Stimulated activated CD4-positive, alpha-beta T cell treated with anti-CD3 and anti-CD28 coated beads, Interleukin-15, amount 100 ng/mL, for 1 hour (primary cell): ENCODE measurements at places on chromosomes 1 and 21.
A peak's percentile ranks its signal among the peaks of the same experiment; 100 is the strongest.

GRCh38 chr1:170027760-170028159 lies 46.7 kb downstream of the KIFAP3 start:
- no peak for DNase-seq

- no peak for DNase-seq
These were observed 64.9 kb downstream of the CD2 start for GRCh38 chr1:116819081-116819480.

DNA sequence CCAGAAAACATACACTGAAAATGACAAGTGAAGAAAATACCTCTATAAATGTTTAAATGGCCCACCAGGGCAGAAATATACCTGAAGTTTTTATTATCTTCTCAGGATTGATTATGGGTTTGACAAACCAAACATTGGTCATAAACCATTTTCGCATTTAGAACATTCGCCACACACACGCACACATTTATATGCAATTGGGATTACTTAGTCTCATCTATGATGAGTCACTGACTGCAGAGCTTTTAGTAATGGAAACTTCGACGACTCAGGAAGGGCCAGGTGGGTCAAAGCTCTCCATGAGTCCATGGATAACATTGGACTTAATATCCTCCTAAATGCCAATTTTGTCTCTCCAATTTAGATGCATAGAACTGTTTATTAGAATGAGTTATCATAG lies 16.9 kb downstream of the NRDC start:
- no peak for DNase-seq

DNA sequence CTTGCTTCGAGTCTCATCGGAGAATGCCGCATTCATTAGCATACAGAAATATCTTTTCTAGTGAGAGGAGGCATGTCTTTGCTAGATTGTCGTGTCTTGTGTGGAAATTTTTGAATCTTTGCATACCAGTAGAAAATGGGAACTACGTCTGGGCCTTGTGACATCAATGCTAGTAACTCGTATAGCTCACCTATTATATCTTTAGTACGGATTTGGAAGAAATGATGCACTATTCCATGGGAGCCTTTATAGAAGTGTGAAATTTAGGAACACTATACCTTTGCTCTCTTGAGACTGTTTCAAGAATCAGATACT lies 835 bp downstream of the UHMK1 start:
- DNase-seq = no peak

- DNase-seq = no peak
These were observed 651.6 kb downstream of the NPHP4 start for GRCh38 chr1:5340560-5341130.

DNA sequence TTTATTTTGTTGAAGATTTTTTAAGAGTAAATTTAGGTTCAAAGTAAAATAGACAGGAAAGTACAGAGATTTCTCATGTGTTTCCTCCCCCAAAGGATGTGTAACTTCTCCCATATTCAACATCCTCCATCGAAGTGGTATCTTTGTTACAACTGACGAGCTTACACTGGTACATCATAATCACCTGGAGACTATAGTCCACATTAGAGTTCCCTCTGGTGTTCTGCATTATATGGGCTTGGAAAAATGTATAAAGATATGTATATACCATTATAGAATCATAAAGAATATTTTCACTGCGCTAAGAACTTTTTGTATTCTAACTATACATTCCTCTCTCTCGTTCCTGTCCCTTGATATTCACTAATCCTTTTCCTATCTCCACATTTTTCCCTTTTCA lies 203.7 kb downstream of the AMY1C start:
- DNase-seq = no peak

- no peak for DNase-seq
These were observed 51.6 kb downstream of the SMYD3 start for GRCh38 chr1:246455476-246455875.

- no peak for DNase-seq
These were observed 62.1 kb downstream of the SLC66A1 start for GRCh38 chr1:19374083-19374801.

- no peak for DNase-seq
These were observed 81.6 kb upstream of the LRRC8D start for GRCh38 chr1:89739013-89739843.

DNA sequence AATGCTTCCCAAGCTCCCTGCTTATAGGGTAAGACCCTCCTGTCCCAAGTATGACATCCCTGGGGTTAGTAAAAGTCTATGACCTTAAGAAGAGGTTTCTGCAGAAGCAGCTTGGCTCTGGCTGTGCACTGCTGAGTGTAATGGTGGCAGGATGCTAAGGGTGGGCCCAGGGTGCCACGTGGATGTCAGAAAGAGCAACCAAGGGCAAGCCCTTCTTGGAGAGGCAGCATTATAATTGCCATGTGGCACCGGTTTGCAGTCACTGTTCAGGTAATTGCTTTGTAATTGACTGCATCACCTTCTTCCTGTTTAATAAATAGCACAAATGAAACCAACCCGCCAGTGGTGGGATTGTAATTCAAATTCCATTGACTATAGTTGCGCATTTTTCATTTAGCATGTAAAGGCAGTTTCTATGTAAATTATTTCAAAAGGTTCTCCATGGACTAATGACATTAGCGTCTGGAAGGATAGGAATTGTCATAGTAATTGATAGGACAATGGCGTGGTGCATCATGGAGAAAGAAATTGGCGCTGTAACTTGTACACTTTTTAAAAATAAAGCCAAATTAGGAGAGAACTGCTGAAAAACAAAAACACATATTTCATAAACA lies 490.6 kb upstream of the VAMP3 start:
- no peak for DNase-seq

GRCh38 chr1:13830170-13830569 lies 130.2 kb downstream of the PRDM2 start:
- DNase-seq = no peak

GRCh38 chr1:162916407-162916806 lies 55.4 kb upstream of the CCDC190 start:
- no peak for DNase-seq

GRCh38 chr1:24465099-24465498 lies 37.5 kb upstream of the RCAN3 start:
- no peak for DNase-seq

GRCh38 chr1:162300057-162300917 lies 76.4 kb downstream of the SPATA46 start:
- DNase-seq = no peak

- no peak for DNase-seq
These were observed 43.8 kb downstream of the RBM11 start for GRCh38 chr21:14259747-14260146.

DNA sequence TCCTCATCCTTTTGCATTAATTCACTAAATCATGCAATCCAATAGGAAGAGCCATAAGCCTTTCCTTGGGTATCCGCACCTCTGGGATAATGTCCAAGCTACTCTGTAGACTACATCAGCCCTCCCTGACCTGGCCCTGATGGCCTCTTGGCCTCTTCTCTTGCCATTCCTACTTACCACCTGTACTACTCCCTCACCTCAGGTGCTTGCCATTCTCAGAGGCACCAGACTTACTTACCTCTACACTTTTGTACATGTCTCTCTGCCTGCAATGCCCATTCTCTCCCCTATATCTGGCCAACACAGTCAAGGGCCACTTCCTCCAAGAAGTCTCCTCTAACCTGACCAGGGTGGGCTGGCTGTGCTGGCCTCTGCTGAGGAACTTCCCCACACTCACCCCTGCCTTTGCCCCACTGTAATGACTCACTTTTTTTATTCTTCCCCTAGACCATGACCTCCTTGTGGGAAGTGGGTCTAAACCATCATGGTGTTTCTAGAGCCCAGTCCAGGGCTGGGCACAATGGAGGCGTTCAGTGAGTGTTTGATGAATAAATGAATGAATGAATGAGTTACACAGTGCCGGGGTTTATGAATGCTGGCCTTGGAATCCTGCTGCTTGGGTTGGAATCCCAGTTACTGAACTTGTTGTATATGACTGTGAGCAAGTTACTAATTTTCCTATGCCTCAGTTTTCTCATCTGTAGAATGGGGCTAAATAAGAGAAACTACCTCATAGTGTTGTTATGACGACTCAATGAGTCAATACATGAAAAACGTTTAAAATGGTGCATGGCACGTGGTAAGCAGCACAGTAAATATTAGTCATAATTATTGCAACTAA lies 179.8 kb downstream of the FOXD2 start:
- no peak for DNase-seq

- no peak for DNase-seq
These were observed 26.8 kb downstream of the SESN2 start for GRCh38 chr1:28286111-28286510.

DNA sequence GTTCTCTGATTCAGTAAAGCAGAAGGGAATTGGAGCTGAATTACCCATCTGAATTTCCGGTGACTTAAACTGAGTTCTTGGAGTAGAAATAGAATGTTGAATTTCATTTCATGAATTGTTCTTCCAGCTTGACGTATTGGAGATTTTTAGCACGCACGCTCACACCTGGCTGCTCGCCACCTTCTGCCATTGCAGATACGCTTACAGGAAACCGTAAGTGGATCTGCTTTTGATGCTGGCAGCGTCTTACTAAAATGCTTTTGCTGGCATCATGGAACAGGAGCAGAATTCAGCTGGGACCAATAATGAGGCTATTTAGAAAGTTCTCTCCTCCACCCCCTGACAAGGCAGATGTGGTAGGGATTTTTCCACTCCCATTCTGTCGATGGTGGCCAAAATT lies 17.7 kb upstream of the ELAVL4 start:
- no peak for DNase-seq

DNA sequence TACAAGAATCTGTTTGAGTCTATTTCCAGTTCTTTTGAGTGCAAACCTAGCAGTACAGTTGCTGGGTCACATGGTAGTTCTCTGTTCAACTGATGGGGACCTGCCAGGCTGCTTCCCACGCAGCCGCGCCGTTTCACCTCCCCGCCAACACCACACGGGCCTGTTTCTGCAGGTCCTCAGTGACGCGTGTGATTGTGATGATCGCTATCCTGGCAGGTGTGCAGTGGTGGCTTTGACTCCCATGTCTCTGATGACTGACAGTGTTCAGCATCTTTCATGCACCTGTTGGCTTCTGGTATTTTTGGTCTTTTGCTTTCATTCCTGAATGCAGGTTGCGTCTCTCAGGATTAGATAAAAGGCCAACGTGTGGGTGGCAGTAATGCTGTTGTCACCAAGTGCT lies 41.6 kb downstream of the FAAP20 start:
- no peak for DNase-seq

DNA sequence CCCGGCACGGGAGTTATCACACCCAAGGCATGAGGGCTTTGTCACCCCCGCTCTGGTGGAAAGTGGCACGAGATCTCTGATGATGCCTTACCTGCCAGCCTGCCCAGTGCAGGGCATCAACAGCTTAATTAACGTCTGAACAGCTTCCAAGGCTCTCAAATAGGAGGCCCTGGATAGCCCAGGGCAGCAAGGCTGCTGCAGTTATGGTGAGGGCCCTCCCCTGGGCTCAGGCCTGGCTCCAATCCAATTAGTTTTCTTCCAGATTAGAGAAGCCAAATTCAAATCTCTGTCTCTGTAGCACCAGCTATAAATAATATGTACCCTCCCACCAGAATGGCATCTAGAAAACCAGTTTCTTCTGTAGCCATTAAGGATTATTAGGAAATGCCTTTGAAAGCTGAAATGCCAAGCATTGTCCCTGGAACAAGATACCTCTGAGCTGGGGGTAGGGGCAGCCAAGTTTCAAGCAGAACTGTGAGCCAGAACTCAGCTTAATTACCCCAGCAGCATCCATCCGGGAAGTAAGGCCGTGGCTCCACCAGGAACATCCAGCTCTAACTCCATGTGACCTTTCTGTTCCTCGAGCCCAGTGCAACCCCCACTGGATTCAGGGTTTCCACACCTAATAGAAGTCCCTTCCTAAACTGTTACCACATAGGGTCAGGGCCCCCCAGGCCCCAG lies 12.5 kb downstream of the QSOX1 start:
- no peak for DNase-seq

DNA sequence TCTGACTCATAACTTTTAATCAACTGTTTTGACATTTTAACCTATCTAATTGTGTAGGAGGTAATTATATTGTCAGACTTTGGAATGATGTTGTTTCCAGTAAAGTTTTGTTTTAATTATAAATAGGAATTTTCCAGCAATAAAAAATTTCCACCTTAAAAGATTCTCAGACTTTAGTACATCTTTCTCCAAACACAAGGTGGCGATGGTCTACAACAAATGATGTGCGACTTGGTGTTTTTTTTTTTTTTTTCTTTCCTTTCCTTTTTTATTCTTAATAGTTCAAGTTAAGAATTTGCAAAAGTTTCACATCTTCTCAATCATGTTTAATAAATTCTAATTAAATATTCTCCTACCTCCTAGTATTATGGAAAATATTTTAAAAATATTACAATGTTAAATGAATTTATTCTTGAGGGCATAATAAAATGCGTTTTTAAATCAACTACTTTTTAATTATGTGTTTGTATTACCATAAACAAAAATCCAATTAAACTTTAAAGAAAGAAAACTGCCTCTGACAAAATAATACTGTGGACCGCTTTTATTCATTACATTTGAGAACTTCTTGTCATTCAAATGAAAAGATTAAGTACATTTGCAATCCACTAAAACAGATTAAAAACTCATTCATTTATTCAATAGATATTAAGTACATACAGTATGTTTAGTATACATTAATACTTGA lies 4.4 kb upstream of the ADAMTS1 start:
- no peak for DNase-seq

- peak; percentile 48 for DNase-seq
These were observed at the start of gene PADI2 for GRCh38 chr1:17119076-17119772. Gene PADI2 (minus strand): TSS chr1:17119451. CDS start chr1:17119371, 80 bp downstream.

DNA sequence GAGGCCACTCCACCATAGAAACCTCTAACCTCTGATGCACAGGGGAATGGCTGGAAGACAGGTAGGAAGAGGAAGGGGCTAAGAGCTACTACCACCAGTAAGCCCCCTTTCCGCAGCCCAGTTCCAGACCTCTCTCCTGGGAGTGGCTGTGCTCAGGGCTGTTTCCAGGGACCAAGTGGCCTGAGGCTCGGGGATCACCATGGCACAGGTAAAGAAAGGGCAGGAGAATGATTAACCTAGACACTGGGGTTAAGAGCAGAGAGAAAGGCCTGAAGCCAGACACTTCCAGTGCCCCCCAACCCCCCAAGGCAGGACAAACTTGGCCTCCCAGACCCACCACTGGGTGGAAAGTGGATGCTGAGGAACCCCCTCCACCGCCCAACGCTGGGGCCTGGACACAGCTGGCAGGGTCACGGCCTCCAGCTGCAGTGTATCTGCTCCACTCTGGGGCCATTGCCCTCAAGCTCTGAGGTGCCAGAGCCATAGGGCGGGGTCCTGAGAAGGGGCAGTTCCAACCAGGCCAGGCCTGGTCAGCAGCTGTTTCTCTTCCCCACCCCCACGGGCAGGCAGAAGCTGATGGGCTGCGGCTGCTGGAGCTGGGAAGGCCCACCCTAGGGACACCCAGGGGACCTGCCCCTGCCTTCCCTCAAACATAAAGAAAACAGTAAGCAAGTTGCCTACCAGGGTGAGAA lies 2.6 kb downstream of the TAGLN2 start:
- no peak for DNase-seq

- no peak for DNase-seq
These were observed 4.4 kb downstream of the PIGR start for GRCh38 chr1:206941766-206942418.

GRCh38 chr1:182308826-182309225 lies 82.8 kb downstream of the GLUL start:
- no peak for DNase-seq

DNA sequence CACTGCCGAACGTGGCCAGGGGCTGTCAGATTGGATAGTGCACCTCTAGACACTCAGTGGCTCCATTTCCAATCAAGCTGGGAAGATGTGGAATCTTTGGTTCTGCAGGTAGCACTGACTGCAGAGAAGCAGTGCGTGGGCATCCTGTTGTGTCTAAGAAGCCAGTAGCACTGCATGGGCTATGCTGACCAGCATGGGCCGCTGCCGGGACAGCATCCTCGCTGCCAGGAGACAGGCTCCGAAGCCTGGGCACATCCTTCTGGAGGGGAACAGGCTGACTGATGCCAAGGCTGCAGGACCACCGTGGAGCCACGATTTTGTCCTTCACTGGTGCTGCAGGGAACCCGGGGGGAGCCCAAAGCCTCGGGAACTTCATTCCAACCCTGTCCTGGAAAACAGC lies 649.4 kb downstream of the NPHP4 start:
- DNase-seq = no peak
